Pancreas (tissue), 10 donors: ENCODE measurements at places on chromosomes 7 and 10. TPM values are rescaled to one million over a fixed set of nuclear protein-coding genes. Genes with fewer than 3 reads are reported as not detected.

PALD1 gene
- total RNA-seq: 2.7 TPM

DNA sequence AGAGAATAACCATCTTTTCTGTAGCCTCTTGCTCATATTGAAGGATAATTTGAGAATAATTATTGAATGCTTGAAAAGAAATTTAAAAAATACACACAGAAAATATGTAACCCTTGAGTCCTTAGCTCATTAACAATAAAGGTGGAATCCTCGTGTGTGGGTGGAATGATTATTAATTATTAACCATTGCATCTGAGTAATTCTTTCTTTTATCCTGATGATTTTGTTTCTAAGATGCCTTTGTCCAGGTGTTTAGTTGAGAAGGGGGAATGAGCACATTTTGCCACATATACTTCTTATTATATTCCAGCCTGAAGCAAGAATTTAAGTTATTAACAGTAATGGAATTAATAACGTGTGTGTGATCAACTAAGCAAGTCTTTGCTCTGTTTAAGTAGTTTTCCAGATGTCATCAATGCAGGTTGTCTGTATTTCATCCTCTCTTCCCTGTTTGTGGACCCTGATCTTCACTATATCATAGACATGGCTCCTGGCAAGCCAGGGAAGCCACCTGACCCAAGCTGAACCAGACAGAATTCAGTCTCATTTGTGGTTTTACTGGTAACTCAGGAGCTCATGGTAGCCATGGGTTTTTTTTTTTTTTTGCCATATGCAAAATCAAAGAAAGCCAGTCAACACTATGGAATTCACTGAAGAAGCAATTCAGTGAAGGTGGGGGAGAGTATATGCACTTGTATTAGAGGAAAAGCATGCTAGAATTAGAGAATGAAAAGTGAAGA is 144.3 kb downstream of the KIF20B start:
- H3K4me1 ChIP-seq: no peaks in the 10 kb centered on the region
- H3K4me3 ChIP-seq: no peak overlapping the region
- H3K27ac ChIP-seq: no peak overlapping the region
- H3K36me3 ChIP-seq: no peaks in the 10 kb centered on the region
- no peaks in the 10 kb centered on the region for H3K27me3 ChIP-seq

GRCh38 chr7:75619636-75620035 is 119.1 kb downstream of the HIP1 start:
- no peak overlapping the region for H3K4me3 ChIP-seq
- H3K27ac ChIP-seq: no peak overlapping the region
- DNase-seq: no peak

SYCE1 gene
- total RNA-seq: 1.7 TPM

MMP21 gene
- not detected for total RNA-seq

IDI2 gene
- total RNA-seq: not detected

DNA sequence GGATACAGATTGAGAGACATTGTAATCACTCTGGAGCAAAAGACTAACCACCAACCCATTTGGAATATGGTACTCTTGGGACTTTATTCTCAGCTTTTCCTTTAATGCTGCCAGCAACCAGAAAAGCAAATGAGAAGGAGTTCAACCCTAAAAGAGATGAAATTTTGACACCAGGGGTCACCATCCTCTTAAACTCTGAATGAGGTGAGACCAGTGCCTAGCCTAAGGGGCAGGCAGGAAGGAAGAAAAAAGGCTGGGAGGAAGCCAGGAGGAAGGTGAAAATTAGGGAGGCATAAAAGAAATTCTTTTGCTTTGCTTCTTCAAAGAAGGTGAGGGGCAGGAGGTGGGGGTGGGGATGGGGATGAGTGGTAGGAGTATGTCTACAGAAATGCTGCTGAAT is 135.8 kb downstream of the JAZF1 start:
- H3K27me3 ChIP-seq: no peaks in the 10 kb centered on the region
- H3K4me1 ChIP-seq: no peaks in the 10 kb centered on the region
- no peak overlapping the region for H3K4me3 ChIP-seq
- DNase-seq: no peak
- H3K36me3 ChIP-seq: no peaks in the 10 kb centered on the region
- H3K27ac ChIP-seq: no peak overlapping the region

- H3K27ac ChIP-seq: no peak overlapping the region
- no peaks in the 10 kb centered on the region for H3K36me3 ChIP-seq
- no peak overlapping the region for H3K4me3 ChIP-seq
These were observed 94.3 kb upstream of the AFAP1L2 start for GRCh38 chr10:114498413-114499111.

CHAT gene
- not detected for total RNA-seq

GRCh38 chr10:133062635-133063034 is 25.1 kb upstream of the ADGRA1 start:
- H3K27ac ChIP-seq: no peak overlapping the region
- H3K4me3 ChIP-seq: no peak overlapping the region
- H3K4me1 ChIP-seq: no peaks in the 10 kb centered on the region
- H3K27me3 ChIP-seq: no peaks in the 10 kb centered on the region
- no peaks in the 10 kb centered on the region for H3K36me3 ChIP-seq
- DNase-seq: no peak

CPA2 gene
- total RNA-seq: 5,899 TPM

DNA sequence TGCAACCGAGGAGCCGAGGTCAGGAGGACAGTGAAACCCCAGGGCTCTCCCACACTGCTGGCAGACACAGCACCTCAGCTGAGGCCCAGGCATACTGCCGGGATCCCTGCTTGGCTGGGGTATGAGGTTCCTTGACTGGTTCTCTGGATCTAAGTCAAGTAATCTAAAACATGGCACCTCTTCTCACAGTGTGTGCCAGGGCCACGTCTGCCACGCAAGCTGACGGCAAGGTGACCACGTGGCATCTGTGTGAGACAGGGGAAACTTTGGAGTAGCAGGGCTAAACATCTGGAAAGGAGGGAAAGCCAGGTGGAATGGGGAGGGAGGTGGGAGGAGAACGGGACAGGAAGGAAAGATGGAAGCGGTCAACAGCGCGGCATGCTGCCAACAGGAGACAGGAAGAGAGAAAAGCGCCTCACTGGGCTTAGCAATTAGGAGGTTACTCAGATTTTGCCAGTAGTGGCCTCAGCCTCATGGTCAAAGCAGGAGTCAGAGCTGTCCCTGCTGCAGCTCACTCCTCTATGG is 103.7 kb downstream of the CXCL12 start:
- no peaks in the 10 kb centered on the region for H3K36me3 ChIP-seq
- DNase-seq: no peak
- H3K4me1 ChIP-seq: no peaks in the 10 kb centered on the region
- no peaks in the 10 kb centered on the region for H3K27me3 ChIP-seq
- H3K27ac ChIP-seq: no peak overlapping the region
- H3K4me3 ChIP-seq: no peak overlapping the region

DNA sequence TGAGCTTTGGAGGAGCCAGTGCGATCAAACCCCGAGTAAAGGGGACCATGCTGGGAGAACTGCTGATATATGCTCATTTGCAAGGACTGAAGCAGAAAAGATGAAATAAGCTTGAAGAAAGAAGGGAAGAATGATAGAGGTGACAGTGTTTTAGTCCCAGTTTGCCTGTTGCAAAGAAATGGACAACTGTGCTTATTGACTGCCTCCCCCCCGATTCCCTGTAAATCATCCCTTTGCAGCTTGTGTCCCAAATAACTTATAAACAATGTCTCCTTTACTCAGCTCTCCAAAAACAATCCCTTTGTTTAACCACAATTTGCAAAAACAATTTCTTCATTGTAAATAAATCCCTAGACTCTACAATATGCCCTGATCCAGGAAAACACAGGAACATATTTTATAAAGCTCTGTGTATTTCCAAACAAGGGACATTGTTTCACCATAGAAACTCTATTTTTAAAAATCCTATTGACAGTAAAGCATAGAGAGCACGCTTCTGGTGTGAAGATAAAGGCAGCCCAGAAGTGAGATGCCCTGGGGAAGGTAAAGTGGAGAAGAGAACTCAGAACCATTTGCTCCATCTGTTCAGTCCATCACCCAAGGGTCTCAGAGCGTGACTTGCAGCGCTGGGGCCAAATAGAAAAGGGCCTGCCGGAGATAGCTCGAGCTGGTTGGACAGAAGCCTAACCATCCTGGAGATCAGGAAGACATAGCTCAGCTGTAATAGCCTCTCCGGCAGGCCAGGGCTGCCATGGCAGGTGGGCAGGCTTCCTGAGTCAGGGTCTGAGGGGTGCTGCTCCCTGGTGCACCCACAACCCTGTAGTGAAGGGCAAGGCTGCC is 280.5 kb downstream of the WDR11 start:
- H3K27me3 ChIP-seq: no peaks in the 10 kb centered on the region
- H3K27ac ChIP-seq: no peak overlapping the region
- no peaks in the 10 kb centered on the region for H3K36me3 ChIP-seq
- DNase-seq: no peak
- no peaks in the 10 kb centered on the region for H3K4me1 ChIP-seq
- no peak overlapping the region for H3K4me3 ChIP-seq

DNA sequence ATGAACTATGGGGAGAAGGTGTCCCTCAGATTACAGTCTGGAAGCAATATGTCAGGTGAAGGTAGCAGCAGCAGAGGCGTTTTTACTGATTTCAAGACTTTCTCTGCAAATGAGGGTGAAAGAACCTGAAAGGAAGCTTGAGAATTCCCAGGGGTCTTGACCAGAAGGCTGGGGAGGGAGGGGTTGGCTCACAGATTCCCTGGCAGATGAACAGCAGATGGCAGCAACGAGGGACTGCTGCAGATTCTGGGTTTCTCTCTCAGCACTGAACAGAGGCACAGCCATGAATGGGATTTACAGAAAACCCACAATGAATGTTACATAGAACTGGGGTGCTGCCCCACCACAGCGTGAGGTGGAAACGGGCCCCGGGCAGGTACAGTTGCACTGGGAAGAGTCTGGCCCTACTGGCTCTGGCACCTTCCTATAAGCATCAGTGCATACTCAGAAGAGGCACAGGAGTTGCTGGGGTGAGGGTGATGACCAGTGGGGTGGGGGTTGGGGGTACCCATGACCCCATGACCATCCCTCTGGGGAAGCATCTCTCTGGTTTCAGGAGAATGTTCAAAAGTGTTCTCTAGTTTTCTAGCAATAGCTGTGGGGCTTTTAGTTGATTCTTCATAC is 317.8 kb downstream of the SH2D4B start:
- no peaks in the 10 kb centered on the region for H3K36me3 ChIP-seq
- H3K27ac ChIP-seq: no peak overlapping the region
- H3K4me1 ChIP-seq: no peaks in the 10 kb centered on the region
- no peak for DNase-seq
- peaks cover 4% of the 10 kb centered on the region for H3K27me3 ChIP-seq

GHRHR gene
- not detected for total RNA-seq

- no peaks in the 10 kb centered on the region for H3K27me3 ChIP-seq
- no peak overlapping the region for H3K27ac ChIP-seq
- no peak overlapping the region for H3K4me3 ChIP-seq
- H3K4me1 ChIP-seq: no peaks in the 10 kb centered on the region
- no peak for DNase-seq
These were observed 70.2 kb downstream of the ANKRD26 start for GRCh38 chr10:27030060-27030459.

- no peak for DNase-seq
- H3K27ac ChIP-seq: no peak overlapping the region
- no peak overlapping the region for H3K4me3 ChIP-seq
- H3K27me3 ChIP-seq: no peaks in the 10 kb centered on the region
These were observed 5.8 kb upstream of the C1QL3 start for GRCh38 chr10:16527452-16527851.

DNA sequence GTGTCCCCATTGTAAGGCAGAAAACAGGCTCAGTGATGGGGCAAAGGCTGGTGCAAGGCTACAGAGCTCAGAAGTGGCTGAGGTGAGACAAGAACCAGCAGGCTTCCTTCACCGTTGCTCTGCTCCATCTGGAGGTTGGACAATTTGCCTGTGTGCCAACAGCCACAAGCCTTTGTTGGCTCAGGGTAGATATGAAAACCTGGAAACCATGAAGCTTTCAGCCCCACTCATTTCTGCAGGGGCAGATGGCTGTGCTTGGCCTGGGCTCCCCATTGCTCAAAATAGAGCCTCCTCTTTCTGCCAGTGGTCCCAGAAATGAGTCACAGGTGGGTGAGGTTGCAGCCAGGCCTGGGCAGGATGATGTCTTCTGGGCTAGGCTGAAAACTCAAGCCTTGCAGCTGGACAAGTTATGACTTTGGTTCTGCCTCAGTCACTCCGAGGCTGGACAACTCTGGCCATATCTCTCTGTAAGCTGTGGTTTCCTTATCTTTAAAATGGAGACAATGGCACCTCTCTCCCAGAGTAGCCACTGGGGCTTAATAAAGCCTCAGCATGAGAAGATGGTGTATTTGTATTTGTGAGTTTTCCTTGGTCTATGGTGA is 12.2 kb upstream of the ZNF273 start:
- H3K27ac ChIP-seq: no peak overlapping the region
- DNase-seq: no peak
- H3K36me3 ChIP-seq: no peaks in the 10 kb centered on the region
- no peak overlapping the region for H3K4me3 ChIP-seq

- H3K4me3 ChIP-seq: no peak overlapping the region
- H3K27me3 ChIP-seq: no peaks in the 10 kb centered on the region
- H3K27ac ChIP-seq: no peak overlapping the region
- DNase-seq: no peak
- no peaks in the 10 kb centered on the region for H3K4me1 ChIP-seq
These were observed 60.5 kb upstream of the BET1 start for GRCh38 chr7:94064541-94065191.

NRAP gene
- not detected for total RNA-seq

DNA sequence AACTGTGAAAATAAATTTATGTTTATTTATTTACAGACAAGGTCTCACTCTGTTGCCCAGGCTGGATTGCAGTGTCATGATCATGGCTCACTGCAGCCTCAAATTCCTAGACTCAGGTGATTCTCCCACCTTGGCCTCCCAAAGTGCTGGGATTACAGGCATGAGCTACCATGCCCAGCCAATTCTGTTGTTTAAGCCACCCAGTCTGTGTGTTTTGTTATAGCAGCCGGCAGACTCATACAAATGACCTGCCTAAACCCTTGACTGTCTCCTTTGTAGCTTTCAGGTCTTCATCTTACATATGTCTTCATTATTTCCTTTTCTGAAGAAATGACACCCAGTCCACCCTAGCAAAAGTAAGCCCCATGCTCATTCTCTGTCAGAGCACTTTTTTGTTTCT is 43.8 kb upstream of the KMT2C start:
- no peaks in the 10 kb centered on the region for H3K4me1 ChIP-seq
- no peaks in the 10 kb centered on the region for H3K36me3 ChIP-seq
- DNase-seq: no peak
- H3K27ac ChIP-seq: no peak overlapping the region
- no peak overlapping the region for H3K4me3 ChIP-seq

DNA sequence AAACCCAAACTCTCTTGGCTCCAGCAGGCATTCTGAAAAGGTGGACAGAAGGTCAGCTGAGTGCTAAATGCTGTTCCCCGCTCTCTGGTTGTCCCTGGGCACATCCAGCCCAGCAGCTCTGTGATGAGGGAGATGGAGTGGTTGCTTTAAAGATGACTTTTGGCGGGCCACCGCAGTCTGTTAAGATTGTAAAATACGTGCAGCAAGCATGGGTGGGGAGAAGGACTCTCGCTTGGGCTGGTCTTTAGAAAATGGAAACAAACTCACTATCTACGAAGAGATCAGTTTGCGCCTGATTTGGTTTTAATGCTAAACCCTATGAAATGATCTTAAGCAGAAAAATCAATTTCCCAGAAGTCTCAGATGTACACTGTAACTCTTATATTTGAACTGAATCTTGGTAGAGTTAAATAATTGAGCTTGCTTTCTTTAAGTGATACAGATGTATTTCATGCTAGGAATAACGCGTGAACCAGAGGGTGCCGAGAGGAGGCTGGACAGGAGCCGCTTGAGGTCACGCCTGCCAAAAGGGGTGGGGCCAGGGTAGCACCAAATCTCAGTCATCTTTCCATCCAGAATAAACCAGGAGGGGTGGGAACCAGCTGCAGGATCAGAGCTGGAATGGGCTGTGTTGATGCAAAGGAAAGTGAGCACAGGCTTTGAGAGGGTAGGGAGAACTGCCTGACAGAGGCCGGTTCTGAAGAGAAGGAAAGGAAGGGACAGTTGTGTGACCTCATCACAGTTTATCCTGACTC is 170.2 kb upstream of the MKI67 start:
- H3K27ac ChIP-seq: no peak overlapping the region
- no peaks in the 10 kb centered on the region for H3K4me1 ChIP-seq
- no peak for DNase-seq
- H3K36me3 ChIP-seq: no peaks in the 10 kb centered on the region
- H3K27me3 ChIP-seq: no peaks in the 10 kb centered on the region
